ENCODE measurements at places on chromosomes 13 and 19.

- peak; percentile 61 for DNase-seq
Measured at GRCh38 chr19:5628919-5629481, 6.1 kb downstream of the SAFB start.

GRCh38 chr19:54312436-54313377 lies at the start of gene LILRA5:
Gene LILRA5 (minus strand): TSS chr19:54313166. CDS start chr19:54313019, 147 bp downstream.
- peak; percentile 92 for DNase-seq

- peak; percentile 22 for DNase-seq
Measured at GRCh38 chr19:14497228-14497921, 1.4 kb upstream of the GIPC1 start.

GRCh38 chr13:107838588-107839161 lies 376.7 kb downstream of the LIG4 start:
- DNase-seq, result no peak

GRCh38 chr13:98761986-98762616 lies 9.6 kb upstream of the SLC15A1 start:
- no peak for DNase-seq
